ENCODE measurements at places on chromosomes 3 and 15. TPM values are rescaled to one million over a fixed set of nuclear protein-coding genes. Genes with fewer than 3 reads are reported as not detected.

The RPUSD3 gene
- 50.7 TPM for polyA plus RNA-seq

The FAM81A gene
- polyA plus RNA-seq = 9.7 TPM

The XYLB gene
- polyA plus RNA-seq = not detected

The CPNE4 gene
- polyA plus RNA-seq = 22.2 TPM

The GNAT1 gene
- polyA plus RNA-seq = not detected

The PLXNA1 gene
- polyA plus RNA-seq = 0.31 TPM

The CASR gene
- not detected for polyA plus RNA-seq

The SNTN gene
- polyA plus RNA-seq = 3.5 TPM

The GOLGA8H gene
- polyA plus RNA-seq = not detected

The CBLB gene
- 5.8 TPM for polyA plus RNA-seq

The ZXDC gene
- polyA plus RNA-seq = 1.9 TPM

The SERINC4 gene
- polyA plus RNA-seq = not detected

Measured in Purkinje cell (primary cell).